Hindlimb muscle (tissue), 1 donor: ENCODE measurements at places on chromosomes 2 and 18. TPM values are rescaled to one million over a fixed set of nuclear protein-coding genes. Genes with fewer than 3 reads are reported as not detected.

DNA sequence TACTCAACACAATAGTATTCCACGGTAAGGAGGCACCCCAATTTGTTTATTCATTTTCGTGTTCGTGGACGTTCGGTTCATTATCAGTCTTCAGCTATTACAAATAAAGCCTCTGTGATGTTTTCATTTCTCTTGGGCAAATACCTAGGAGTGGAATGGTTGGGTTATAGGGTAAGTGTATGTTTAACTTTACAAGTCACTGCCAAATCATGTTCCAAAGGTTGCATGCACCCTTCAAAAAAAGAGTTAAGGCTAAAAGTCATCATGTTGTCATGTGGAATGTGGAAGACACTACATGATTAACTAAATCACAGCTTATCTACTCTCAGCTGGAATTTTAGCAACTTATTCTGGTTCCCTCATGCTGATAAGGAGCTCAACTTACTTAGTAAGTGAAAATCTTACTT lies 15.8 kb downstream of the INO80C start:
- DNase-seq, result no peak

DNA sequence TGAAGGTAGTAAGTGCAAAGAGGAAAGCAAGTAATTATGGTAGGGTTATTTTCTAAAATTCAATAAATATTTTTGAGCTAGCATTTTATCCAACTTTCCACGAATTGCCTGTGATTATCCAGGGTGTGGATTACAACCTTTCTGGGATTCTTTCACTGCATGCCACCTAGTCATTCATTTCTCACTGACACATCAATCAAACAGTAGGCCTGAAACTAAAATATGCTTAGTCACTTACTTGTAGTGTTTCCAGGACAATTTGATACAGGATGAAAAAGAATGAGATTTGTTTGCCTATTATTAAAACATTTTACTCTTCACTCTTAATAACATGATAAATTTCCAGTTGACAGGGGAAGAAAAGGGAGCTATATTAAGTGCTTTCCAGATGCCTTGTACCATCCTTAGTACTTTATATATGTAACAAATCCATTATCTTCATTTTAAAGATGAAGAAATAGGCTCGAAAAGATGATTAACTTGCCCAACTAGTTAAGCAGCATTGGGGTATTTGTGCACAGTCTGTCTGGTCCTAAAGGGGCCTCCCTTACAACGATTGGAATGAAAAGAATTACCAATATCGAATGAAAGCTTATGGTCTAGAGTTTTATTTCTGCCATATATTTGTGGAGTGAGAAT lies 70.4 kb downstream of the KCTD1 start:
- no peak for DNase-seq

TXNDC2 gene
- polyA plus RNA-seq, result 0.12 TPM

GRCh38 chr2:45857275-45857609 lies 205.8 kb downstream of the PRKCE start:
- peak; percentile 81 for DNase-seq

- DNase-seq, result no peak
These were observed 11.1 kb upstream of the SLC4A10 start for GRCh38 chr2:161613161-161613560.

DNA sequence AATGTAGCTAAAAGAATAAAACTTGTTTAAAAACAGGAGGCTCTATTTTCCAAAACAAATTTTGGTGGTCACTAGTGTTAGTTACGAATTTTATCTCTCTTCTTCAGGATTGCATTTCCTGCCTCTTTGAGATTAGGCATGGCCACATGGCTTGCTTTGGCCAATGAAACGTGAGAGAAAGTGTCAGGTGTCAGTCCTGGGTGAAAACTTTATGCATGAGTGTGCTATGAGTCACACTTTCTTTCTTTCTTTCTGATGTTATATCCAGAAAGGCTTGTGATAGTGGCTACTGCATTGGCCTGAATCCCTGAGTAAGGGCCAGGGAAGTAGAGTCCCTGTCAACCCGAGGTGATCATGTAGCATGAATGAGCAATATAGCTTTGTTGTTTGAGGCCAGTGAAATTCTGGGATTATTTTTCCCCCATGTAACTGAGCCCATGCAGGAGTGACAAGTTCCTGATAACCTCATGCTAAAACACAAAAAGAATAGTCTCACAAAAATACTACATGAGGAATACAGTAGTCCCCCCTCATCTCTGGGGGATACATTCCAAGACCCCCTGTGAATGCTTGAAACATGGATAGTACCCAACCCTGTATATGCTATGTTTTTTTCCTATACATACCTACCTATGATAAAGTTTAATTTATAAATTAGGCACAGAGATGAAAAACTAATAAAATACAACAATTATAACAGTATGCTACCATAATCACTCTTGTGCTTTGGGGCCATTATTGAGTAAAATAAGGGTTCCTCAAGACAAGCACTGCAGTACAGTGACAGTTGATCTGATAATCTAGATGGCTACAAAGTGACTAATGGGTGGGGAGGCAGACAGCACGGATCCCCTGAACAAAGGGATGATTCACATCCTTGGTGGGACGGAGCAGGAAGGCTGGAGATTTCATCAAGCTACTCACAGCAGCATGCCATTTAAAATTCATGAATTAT lies 109.5 kb downstream of the CDC42EP3 start:
- no peak for DNase-seq

DNA sequence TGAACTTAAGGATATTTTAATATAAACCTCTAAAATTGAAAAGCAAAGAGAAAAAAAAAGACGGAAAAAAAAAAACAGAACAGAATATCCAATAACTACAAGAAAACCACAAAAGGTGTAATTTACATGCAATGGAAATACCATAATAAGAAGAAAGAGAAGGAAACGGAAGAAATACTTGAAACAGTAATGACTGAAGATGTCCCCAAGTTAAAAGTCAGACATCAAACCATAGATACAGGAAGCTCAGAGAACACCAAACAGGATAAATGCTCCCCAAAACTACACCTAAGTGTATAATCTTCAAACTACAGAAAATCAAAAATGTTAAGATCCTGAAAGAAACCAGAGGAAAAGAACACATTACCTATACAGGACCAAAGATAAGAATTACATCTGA lies 39.2 kb downstream of the FBXO15 start:
- DNase-seq, result no peak

GRCh38 chr2:188399159-188399558 lies 107.5 kb downstream of the GULP1 start:
- DNase-seq, result no peak

DNA sequence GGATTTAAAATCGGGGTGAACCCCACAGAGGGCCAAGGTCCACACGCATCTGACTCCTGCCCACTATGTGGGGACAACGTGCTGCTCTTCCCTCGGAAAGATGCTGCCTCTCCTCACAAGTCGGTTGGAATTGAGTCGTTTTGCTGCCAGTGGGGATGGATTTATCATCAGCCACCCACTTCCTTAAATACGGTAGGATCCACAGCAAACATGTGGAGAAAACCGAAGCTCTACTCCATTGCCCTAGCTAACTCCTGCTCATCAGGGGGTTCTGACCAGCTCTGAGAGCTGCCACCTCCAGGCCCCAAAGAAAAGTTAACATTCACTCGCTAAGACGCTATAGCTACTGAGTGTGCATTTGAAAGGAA lies 80.9 kb downstream of the CHRNA1 start:
- DNase-seq, result peak; percentile 59

NEB gene
- 1,512 TPM for polyA plus RNA-seq

OSR1 gene
- 13.7 TPM for polyA plus RNA-seq

GRCh38 chr2:86238354-86238753 lies 39.1 kb downstream of the MRPL35 start:
- no peak for DNase-seq
